ENCODE measurements at places on chromosomes 4 and X.

DNA sequence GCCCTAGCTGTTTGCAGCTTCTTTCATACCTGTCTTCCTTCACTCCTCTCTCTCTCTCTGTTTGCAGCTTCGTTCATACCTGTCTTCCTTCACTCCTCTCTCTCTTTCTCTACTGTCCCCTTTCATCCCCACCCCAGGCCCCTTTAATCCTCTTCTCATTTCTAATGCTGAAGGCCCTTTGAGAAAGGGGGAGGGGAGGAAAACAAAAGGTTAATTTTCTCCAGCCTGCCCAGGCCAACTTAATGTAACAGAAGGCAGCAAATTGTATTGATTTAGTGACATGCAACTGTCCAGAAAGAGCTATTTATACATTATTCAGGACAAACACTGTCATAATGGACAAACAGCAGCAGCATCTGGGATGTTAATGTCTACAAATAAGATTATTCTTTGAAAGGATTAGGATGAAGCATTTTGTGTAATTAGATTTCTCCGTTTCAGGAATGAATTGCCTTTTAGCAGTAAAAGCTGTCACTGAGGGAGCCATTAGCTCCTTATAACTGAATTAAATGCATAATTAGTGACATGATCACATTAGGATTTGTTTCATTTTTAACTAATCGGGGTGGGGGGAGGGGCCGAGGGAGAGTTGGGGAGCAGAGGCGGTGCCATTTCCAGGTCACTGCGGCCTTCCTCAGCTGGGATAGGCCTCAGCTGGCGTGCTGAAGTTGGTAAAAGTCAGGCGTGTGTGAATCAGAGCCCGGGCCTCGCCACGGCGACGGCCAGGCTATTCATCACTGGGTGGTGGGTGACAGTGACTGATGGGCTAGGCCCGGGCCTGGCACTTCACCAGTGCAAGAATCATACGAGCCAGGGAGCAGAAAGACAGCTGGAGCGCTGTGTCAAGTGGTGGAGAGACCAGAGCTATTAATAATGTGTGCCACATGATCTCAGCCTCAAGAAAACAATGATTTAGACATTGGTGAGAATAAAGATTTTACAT lies 174.5 kb downstream of the NKX6-1 start:
- DNase-seq = no peak

DNA sequence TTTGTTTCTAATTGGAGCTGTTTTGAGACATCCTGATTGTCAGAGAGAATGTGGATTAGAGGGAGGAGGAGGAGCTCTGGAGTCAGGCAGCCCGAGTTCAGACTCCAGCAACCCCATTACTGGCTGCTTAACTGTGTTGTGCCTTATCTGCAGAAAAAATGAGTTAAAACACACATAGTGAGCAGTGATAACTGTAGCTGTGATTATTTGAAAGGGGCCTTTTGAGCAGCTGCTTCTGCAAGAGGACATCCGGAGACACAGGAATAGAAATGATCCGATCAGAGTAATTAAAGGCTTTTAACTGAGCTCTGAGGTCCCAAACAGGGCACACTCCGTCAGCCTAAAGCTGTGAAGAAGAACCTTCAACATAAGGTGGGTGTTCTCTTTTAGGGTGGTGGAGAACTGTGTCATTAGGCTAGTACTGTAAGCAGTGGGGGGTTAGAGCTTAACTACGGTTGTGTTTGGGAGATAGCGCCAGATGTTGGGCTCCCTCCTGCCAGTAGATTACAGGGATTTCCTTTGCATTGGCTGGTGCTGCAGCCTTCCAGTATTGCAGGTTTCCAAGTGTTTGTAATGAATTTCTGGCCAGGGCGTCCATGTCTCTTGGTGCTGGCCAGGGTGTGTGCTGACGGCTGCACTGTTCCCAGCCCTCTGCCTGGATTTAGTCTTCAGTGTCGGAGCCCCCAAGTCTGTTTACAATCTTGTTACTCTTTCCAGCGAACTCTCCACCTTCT lies 24.3 kb downstream of the ADD1 start:
- DNase-seq = no peak

- DNase-seq = no peak
Observed at GRCh38 chr4:90474484-90474883, 347.3 kb downstream of the CCSER1 start.

- DNase-seq = no peak
Observed at GRCh38 chr4:54609310-54609709, 48.4 kb upstream of the KIT start.

DNA sequence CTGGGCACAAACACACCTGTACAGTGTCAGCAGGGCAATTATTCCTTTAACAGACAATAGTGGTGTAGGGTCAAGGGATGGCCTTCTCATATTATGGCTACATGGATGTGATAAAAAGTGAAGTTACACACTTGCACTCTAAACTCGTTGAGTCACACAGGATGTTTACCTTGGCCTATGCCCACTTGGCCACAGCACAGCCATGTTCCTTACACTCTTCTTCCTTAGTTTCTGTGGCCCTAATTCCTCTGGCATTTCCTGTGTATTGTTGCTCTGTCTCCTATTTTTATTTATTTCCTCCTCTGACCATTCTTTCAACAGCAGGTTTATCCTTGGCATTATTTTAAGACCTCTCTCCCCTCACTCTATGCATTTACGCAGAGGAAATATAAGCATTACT lies 86.8 kb upstream of the NPFFR2 start:
- no peak for DNase-seq

GRCh38 chrX:146054311-146054710 lies 236.7 kb downstream of the SLITRK2 start:
- no peak for DNase-seq

GRCh38 chr4:153466081-153466948 lies at the start of gene TMEM131L:
Gene TMEM131L (plus strand): TSS chr4:153466360. CDS start chr4:153466398, 38 bp downstream.
- DNase-seq = peak; percentile 70

GRCh38 chr4:77286906-77287305 lies 129.9 kb downstream of the CCNG2 start:
- no peak for DNase-seq

GRCh38 chr4:93072292-93072691 lies 756.3 kb upstream of the ATOH1 start:
- no peak for DNase-seq

GRCh38 chrX:38561951-38562719 lies 793 bp downstream of the TSPAN7 start:
- no peak for DNase-seq

DNA sequence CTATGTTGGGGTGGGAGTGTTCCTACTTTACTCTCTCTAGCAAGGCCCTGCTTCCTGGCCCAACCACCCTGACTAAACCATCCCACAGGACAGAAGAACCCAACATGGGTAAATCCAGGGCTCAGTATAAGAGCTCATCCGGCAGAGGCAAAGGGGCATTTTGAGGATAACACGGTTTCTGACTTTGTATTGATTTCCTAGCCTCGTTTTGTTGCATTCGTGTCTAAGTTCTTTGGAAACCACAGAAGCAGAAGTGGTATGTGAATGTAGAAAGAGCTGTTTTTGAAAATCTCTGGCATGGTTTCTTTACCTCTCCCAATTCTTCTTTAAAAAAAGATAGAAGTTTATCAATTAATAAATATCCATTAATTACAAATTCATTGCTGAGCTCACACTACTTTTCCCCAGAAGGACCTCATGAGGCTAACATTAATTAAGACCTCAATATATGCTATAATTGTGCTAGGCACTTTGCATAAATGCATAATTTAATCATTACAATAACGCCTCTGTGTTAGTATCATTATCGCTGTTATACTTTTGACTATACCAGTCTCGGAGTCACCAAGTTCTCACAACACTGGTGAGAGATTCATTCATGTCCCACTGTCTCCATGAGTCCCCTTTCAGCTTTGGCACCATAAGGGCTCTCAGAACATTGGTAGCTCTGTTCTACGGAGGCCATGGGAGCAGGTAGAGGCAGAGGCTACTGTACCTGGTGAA lies 5.8 kb upstream of the CLNK start:
- peak; percentile 69 for DNase-seq

GRCh38 chr4:176262243-176262642 lies 6.8 kb downstream of the ASB5 start:
- no peak for DNase-seq

- DNase-seq = no peak
Observed at GRCh38 chr4:66062921-66063320, 392.6 kb upstream of the EPHA5 start.

DNA sequence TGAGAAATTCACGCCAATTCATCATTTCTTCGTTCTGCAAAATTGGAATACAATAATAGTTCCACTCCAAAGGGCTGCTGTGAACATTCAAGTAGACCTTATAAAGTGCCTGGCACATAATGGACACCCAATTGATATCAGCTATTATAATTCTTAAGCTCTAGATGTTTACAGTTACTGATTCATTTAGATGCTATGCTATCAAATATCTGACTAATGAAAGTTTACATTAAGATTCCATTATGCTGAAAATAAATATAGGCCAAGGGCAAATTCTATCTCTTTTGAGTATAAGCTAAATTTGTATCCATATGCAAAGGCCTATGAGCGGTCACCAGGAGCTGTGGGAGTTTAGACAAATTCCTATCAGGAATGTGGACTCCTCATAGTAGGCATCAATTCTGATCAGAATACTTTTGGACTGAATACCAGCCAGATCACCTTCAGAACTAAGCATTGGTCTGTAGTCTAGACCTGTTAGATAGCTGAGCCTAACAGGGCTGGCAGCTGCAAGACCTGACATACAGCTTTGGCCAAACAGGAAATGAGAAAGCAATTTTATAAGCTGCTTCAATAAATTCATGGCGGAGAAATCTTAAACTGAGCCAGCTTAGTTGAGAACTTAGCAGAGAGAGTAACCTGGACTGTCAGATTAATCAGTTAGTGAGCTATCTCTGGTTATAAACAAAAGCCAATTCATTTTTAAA lies 384.3 kb upstream of the ACTRT1 start:
- no peak for DNase-seq

- no peak for DNase-seq
Observed at GRCh38 chr4:128347930-128348660, 60.5 kb upstream of the PGRMC2 start.

DNA sequence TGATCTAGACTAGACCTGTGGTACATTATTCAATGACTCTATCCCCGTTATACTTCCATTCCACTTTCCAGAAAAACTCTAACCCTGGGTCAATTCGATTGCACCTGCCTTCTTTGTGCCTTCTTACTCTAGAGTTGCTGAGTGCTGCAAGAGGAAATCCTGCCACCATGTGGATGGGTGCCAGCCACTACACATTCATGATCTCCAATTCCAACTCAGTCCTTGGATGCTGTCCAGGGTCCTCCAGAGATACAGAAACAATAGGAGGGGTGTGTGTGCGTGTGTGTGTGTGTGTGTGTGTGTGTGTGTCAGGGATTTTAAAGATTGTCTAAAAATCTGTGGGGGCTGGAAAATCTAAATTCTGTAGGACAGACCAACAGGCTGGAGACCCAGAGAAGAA lies 42.9 kb upstream of the INTS6L start:
- DNase-seq = peak; percentile 58

GRCh38 chr4:112753333-112753732 lies 116.4 kb downstream of the LARP7 start:
- no peak for DNase-seq

DNA sequence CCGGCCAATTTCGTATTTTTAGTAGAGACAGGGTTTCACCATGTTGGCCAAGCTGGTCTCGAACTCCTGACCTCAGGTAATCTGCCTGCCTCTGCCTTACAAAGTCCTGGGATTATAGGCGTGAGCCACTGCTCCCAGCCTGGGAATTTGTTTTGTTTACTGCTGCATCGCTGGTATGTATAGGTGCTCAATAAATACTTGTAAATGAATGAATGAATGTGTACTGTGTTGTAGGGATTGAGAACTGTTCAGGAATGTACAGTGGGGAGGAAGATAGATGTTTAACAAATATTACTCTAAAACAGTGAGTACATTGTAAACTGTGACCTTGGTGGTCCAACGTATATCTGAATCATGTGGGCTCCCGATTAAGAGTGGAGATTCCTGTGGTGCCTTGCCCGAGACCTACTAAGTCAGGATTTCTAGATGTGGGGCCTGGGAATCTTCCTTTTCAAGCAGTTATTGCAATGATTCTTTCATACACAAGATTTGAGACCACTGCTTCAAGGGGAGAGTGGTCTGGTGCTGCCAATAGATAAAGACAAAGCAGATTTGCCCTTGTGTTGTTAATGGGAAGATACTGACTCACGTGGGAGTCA lies 41.0 kb downstream of the WWC2 start:
- DNase-seq = no peak

DNA sequence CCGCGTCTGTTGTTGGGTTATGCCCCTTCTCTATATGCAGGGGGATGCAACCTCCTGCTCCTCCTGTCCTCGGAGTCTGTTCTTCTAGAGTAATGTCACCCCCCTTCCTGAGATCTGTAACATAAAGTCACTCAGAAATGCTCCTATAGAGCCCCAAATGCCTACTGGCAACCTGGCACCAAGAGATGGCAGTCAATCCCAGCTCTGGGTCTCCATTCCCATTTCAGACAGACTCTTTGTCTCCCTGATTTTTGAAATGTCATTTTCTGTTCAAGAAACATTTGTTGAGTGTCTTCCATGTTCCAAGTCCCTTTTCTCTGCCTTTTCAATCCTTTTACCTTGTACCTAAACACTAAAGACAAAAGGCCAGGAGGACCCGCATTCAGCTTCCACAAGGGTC lies 9.6 kb upstream of the PRDM8 start:
- DNase-seq = no peak

- no peak for DNase-seq
Observed at GRCh38 chrX:39398963-39399261, 597.7 kb downstream of the MID1IP1 start.

Measured in MV-4-11 (cell line).